ENCODE measurements at places on chromosomes 13 and 19.

- no peak for DNase-seq
These were observed 62.0 kb downstream of the MPHOSPH8 start for GRCh38 chr13:19695428-19695827.

DNA sequence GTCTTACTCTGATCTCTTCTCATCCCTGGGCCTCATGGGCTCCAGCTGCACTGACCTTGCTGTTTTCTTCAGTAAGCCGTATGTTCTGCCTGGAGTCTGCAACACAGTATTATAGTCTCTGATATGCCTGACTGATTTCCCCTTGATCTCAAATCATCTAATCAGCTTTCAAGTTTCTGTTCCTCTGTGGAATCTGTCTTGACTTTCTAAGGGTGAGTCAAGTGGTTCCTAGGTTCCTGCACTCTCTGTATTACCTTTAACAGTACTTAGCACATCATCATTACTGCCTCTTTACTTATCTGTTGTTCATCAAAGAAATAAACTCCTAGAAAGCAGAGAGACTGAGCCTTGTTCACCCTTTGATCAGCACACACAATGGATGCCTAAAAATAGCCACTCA lies 350.7 kb downstream of the LMO7 start:
- DNase-seq, result no peak

DNA sequence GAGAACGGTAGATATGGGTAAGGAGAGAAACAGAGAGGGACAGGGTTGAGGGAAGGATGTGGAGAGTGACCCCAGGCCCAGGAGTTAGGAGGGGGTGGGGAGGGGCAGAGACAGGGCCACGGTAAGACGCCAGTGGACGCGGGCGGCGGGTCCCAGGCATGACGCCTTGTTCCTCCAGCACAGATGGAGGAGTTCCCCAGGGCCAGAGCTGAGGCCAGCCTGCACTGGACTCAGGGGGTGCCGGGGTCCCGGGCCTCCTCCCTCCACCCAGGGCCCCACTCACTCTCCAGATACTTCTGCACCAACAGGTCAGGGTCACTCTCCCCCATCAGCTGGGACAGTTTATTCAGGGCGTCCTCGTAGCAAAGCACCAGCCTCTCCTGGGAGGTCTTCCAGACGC lies 22.0 kb upstream of the EMP3 start:
- no peak for DNase-seq

GRCh38 chr13:26494571-26495195 lies 62.8 kb upstream of the WASF3 start:
- no peak for DNase-seq

GRCh38 chr19:5194641-5195040 lies 146.0 kb downstream of the PTPRS start:
- no peak for DNase-seq

DNA sequence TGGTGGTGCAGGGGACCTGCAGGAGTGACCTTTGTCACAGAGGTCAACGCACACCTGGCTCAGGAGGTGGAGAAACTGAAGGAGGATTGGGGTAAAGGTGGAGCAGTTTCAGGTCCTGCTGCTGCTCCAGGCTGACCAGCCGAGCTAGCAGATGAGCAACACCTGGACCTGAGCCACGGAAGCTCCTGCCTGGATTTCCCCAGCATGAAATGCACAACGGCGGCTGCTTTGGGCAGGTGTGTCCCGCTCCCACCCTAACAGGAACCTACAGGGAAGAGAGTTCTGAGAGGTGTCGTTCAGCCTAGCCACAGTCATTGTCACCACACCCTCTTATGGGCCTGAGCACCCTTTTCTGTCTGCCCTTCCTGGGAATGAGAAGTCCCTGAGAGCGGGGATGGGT lies 15.7 kb upstream of the CD177 start:
- no peak for DNase-seq

DNA sequence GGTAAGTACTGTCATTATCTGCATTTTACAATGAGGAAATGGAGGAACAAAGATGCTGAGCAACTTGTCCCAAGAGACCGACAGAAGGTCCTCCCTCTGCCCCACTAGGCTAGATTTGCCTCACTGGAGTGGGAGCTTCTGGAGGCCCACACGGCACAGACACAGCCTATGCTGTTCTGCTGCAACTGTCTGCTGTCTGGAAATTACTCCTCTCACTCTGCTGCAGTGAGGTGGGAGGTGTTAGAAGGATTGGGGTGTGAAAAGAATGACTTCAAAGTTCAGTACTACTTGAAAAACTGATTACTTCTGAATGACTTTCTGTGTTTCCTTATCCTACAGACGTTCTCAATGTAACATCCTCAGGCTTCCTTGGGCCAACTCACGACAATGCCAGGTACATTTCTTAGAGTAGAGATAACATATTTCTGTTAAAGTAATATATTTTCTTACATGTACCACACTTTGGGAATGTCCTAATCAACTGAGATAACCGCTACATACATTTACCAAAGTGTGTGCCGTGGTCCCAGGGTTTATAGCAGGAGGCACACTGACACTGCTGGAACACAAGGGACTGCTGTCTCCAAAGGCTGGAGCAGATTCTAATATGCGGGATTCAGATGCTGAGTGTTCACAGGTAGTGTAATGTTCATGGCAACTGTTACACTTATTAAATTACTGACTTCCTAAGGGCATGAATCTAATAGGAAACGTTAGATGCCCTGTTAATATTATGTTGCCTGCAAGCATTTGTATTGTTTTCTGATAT lies 53.5 kb upstream of the WASF3 start:
- no peak for DNase-seq

DNA sequence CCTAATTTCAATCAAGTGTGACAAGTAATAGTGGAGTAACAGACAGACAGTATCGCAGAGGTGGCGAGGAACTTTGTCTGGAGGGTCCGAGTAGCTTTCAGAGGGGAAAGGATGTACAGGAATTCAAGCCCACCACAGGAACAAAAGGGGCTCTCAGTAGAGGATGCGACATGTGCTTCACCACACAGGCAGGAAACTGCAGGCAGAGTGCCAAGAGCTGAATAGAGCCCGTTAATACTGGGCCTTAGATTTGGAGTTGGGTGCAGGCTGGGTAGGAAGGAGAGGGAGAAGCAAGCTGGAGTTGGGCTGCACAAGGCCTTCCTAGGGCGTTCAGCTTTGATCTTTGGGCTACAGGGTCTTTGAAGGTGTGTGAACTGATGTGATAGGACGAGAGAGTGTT lies 1.2 kb downstream of the CCDC70 start:
- DNase-seq, result no peak

GRCh38 chr13:72891423-72891822 lies 109.5 kb downstream of the PIBF1 start:
- no peak for DNase-seq

GRCh38 chr19:15265850-15266248 lies 33.6 kb upstream of the EPHX3 start:
- peak; percentile 43 for DNase-seq

- no peak for DNase-seq
These were observed 753 bp downstream of the ZNF235 start for GRCh38 chr19:44303976-44304568.

- no peak for DNase-seq
These were observed 88.8 kb downstream of the LMO7 start for GRCh38 chr13:75724752-75725517.

GRCh38 chr19:57276430-57276829 lies 3.9 kb upstream of the ZNF460 start:
- no peak for DNase-seq

GRCh38 chr19:10803252-10803651 lies 32.8 kb downstream of the TMED1 start:
- DNase-seq, result no peak

DNA sequence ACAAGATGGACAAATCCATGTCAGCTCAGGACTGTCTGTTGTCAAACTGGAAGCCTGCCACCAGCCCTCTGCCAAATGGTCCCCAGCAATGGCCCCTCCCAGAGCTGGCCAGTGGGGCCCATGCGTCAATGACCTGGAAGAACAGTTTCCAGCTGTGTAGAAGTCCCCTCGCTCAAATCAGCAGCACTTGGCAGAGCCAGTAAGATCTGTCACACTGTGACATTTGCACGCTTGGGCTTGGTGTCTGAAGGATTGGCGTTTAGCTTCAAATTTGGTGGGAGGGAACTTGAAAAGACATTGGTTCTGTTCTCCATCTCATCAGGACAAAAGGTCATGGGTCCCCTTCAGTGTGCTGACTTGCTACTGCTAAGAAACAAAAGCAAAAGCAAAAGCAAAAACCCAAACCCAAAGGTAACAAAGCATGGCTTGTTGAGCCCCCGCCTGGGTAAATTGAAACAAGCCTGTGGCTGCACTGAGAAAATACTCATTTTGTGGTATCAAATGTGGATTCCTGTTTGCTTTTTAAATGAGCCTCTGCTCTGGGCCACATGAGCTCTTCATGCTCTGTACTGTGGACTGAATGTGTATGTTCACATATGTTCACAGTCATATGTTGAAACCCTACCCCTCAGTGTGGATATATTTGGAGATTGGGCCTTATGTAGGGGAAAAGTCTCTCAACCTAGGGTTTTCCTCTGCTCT lies 253.6 kb upstream of the MAB21L1 start:
- DNase-seq, result no peak

GRCh38 chr19:14003251-14004055 lies 2.7 kb downstream of the RFX1 start:
- no peak for DNase-seq

- no peak for DNase-seq
These were observed 686.3 kb downstream of the FGF9 start for GRCh38 chr13:22357132-22357531.

- DNase-seq, result no peak
These were observed 18.9 kb downstream of the SPATA13 start for GRCh38 chr13:24179486-24179850.

- peak; percentile 57 for DNase-seq
These were observed 32.4 kb downstream of the RASA3 start for GRCh38 chr13:114099918-114100445.

- DNase-seq, result no peak
These were observed 792 bp upstream of the LENG8 start for GRCh38 chr19:54448040-54448773.

- DNase-seq, result no peak
These were observed 317.9 kb downstream of the SHISA2 start for GRCh38 chr13:25733696-25734435.

- no peak for DNase-seq
These were observed 186.8 kb downstream of the NUFIP1 start for GRCh38 chr13:44802491-44802890.

DNA sequence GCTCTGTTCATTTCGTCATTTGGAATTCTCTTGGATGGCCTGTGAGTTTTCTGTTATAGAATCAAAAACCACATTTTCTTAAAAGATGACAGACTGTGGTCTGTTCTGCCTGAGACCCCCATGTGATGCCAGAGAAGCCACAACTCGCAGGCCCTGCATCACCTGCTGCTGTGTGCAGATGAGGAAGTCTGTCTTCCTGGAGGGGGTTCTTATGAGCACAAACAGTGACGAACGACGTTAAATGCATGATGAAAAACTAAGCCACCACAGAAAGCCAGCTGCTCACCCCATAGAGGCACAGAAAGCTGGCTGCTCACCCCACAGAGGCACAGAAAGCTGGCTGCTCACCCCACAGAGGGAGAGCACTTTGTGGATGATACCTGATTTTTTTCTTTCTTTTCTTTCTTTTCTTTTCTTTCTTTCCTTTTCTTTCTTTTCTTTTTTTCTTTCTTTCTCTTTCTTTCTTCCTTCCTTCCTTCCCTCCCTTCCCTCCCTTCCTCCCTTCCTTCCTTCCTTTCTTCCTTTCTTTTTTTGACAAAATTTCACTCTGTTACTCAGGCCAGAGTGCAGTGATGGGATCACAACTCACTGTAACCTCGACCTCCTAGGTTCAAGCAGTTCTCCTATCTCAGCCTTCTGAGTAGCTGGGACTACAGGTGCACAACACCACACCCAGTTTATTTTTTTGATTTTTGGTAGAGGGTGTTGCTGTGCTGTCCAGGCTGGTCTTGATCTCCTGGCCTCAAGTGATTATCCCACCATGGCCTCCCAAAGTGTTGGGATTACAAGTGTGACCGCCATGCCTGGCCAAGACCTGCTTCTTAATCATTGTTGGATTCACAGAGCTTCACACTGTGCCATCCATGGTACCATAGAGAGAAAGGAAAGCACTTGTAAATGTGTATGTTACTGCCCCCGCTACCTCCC lies 1191.4 kb downstream of the UQCRFS1 start:
- DNase-seq, result no peak

GRCh38 chr19:3466635-3467034 lies 13.7 kb downstream of the SMIM24 start:
- no peak for DNase-seq

- DNase-seq, result no peak
These were observed 8.7 kb downstream of the IQCN start for GRCh38 chr19:18265582-18265981.

- no peak for DNase-seq
These were observed 757.6 kb downstream of the LIG4 start for GRCh38 chr13:107457686-107458085.

DNA sequence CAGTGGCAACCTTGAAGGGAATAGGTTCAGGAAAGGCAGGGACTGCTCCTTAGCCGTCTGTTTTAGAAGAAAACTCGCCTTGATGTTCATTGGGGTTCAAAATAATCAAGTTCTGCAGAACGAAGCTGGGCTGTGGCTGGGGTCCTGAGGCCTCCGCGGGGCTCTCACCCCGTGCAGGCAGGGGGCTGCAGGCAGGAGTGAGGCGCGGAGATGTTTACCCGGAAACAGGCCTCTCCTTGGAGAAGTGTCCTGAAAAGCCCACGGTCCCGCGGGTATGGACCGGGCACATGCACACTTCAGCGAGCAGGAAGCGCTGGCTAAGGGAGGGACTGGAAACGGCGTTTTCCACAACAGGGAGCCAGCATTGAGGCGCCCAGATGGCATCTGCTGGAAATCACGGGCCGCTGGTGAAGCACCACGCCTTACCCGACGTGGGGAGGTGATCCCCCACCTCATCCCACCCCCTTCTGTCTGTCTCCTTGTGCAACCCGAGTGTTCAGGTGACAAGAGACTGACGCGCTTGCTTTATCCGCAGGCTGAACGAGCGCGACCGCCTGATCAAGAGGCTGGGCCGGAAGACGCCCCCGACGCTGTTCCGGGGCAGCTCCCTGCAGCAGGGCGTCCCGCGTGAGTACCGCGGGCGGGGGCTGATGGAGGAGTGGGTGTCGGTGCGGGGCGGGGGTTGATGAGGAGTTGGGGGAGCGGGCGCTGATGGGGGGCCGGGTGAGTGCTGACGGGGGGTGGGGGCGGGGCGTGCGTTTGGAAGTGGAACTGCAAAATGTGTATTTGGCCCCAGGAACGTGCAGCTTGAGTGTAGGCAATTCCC lies 39.6 kb downstream of the SHISA2 start:
- no peak for DNase-seq

DNA sequence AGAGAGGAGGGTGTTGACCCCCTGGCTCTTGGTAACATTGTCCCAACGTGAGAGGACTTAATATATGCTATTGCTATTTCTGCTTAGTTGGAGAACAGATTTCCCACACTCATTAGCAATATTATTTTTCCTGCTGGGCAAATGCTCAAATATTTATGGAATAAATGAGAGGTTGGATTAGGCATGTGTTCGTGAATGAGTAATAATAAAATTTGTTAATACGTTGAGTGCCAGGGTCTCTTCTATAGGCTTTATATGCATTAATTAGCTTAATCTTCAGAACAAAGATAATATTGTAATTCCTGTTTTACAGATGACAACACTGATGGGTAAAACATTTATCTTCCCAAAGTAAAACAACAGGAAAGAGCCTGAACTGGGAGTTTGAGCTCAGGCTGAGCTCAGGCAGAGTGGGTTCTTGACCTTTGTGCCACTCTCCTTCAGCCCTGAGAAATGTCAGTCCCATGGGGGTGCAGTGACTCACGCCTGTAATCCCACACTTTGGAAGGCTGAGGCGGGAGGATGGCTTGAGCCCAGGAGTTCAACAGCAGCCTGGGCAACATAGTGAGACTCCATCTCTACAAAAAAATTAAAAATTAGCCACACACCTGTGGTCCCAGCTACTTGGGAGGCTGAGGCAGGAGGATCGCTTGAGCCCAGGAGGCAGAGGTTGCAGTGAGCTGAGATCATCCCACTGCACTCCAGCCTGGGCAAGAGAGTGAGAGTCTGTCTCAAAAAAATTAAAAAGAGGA lies 1.2 kb downstream of the ZNF233 start:
- no peak for DNase-seq
